Dermis microvascular lymphatic vessel endothelial cell (primary cell): ENCODE measurements at places on chromosomes 13 and 19.

- no peak for DNase-seq
Measured at GRCh38 chr13:113817860-113818691, 45.8 kb downstream of the GAS6 start.

DNA sequence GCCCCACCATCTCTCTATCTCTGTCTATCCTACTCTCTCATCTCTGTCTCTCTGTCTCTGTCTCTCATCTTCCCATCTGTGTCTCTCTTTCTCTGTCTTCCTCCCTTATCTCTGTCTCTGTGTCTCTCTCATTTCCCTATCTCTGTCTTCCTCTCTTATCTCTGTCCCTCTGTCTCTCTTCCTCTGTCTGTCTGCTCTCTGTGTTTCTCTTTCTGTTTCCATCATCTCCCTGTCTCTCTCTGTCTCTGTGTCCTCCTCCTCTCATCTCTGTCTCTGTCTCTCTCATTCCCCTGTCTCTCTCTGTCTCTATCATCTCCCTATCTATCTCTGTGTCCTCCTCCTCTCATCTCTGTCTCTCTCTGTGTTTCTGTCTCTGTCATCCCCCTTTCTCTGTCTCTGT, 1.6 kb upstream of the EBI3 start:
- no peak for DNase-seq

DNA sequence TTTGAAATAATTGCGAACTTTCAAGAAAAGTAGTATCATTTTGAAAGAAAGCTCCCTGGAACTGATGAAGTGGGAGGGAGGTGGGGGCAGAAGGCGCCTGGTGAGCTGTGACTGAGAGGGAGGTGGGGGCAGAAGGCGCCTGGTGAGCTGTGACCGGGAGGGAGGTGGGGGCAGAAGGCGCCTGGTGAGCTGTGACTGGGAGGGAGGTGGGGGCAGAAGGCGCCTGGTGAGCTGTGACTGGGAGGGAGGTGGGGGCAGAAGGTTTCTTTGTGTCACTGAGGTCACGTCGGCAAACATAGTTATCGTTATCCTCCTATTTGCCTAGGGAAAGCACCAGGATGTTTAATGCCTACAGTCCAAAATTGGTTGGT, 24.2 kb downstream of the C2CD4C start:
- no peak for DNase-seq

- DNase-seq: no peak
Measured at GRCh38 chr13:87783366-87783765, 112.2 kb downstream of the SLITRK5 start.

- DNase-seq: peak; percentile 37
Measured at GRCh38 chr13:72959643-72960042, 99.2 kb upstream of the KLF5 start.

GRCh38 chr19:41541990-41542584, 33.9 kb upstream of the CEACAM21 start:
- peak; percentile 42 for DNase-seq

DNA sequence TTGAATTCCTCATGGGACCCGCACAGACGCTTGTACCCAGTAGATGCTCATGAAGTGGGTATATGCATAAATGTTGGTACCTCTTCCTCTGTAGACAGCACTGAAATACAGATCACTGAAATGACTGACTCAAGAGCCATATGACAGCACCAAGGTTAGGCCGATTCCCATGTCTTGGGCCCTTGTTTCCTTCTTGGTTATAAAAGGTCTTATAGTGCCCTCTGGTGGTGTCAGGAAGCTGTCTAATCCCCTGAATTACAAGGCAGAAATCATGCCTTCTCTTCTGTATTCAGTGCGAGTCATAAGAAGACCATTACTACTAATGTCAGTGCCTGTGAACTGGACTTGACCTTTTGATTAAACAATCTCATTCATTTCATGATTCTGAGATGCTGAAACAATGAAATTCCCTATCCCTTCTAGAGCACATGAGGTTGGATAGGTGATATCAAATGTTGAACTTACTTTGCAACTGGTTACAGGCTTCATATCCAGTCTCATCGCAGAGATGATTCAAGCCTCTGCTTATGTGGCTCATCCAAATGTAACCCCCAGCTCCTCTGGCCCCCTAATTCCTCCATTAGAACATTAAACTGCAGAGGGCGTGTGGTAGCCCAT, 59.7 kb downstream of the SPATA13 start:
- DNase-seq: peak; percentile 79

- DNase-seq: no peak
Measured at GRCh38 chr13:110444226-110444653, 117.3 kb downstream of the RAB20 start.

DNA sequence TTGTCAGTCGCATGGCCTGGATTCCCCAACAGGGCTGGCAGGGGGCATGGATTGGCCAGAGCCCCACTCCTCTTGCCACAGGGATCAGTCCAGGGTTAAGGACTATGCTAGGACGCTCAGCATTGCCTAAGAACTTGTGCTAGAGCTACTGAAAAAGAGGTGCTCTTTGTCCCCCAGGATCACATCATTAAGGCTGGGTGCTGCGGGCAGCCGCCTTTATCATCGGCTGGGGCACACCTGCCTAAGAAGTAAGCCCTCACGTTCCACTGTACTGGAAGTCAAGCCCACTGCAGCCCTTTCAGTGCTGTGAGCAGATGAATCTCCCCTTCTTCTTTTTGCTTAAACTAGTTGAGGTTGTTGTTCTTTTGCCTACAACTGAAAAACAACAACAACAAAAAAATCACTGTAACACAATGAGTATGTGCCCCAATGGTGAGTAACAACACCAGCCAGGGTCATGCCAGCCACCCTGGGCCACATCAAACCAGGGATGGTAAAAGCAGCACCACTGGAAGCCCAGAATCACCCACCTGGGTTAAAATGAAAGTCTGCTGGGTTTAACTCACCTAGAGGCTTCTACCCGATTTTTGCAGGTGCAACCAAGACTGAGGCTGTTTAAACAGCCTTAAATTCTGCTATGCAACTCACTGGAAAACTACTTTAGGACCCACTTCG, 20.6 kb downstream of the STK24 start:
- DNase-seq: no peak

DNA sequence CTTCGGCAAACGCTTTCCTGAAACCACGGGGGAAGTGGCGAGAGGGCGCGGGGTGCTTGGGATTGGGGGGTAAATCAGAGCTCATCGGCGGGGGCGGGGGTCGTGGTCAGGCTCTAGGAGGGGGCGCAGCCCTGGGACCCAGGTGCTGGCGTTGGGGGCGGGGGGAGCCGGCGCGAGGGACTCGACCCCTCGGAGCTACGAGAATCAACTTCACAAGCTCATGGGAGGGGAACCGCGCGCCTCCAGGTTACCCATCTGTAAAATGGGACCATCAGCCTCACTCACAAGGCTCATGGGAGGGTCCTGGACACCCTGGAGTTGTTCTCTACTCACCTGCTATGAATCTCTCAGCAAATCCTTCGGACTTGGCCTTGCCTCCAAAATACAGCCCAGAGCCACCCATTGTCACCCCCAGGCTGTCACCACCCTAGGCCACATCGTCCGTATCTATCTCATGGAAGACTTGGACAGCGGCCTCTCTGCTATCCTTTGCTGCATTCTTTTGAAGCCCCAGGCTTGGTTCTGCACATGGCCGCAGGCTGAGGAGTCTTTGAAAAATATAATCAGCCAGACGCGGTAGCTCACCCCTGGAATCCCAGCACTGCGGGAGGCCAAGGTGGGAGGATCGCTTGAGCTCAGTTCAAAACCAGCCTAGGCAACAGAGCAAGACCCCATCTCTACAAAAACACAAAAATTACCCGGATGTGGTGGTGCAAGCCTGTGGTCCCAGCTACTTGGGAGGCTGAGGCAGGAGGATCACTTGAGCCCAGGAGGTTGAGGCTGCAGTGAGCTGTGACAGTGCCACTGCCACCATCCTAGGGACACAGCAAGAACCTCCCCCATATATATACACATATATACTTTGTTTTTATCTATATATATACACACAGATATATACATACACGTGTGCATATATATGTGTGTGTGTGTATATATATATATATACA, 939 bp upstream of the RANBP3 start:
- no peak for DNase-seq

GRCh38 chr19:23772675-23773063, 14.0 kb upstream of the ZNF681 start:
- DNase-seq: no peak

GRCh38 chr13:20525601-20526544, at the start of gene CRYL1:
Gene CRYL1, minus strand, starts transcription at chr13:20525857. Its CDS starts 63 bp downstream, at chr13:20525794.
- DNase-seq: peak; percentile 49

DNA sequence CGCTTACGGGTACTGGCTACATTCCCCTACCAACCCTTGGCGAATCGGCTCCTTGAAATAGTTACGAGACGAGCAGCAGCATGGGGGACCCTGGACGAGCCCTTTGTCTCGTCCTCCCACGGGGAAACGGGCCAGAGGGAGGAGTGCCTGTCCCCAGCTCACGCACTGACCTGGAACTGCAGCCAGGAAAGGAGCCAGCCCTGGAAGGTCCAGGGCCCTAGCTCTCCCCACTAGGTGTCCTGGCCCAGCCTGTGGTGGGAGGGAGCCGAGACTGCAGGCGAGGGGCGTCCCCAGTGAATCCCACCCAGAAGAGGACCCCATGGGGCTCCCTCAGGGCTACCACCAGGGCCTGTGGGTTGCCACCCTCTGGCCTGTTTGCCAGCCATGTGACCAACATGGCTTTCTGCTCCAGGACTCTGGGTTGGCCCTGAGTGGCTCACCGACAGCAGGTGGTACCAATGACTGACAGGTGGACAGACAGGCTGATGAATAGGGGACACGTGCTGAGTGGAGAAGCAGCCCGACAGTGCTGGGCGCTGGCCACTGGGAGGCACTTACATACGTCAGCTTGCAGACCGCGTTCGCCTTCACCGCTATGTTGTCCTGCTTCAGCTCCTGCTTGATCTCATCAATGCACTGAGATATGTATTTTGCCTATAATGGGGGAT, 13.2 kb downstream of the AP3D1 start:
- no peak for DNase-seq

GRCh38 chr13:114279758-114280355, 1.5 kb upstream of the UPF3A start:
- DNase-seq: no peak

- no peak for DNase-seq
Measured at GRCh38 chr19:1105873-1106840, 2.4 kb downstream of the GPX4 start.

DNA sequence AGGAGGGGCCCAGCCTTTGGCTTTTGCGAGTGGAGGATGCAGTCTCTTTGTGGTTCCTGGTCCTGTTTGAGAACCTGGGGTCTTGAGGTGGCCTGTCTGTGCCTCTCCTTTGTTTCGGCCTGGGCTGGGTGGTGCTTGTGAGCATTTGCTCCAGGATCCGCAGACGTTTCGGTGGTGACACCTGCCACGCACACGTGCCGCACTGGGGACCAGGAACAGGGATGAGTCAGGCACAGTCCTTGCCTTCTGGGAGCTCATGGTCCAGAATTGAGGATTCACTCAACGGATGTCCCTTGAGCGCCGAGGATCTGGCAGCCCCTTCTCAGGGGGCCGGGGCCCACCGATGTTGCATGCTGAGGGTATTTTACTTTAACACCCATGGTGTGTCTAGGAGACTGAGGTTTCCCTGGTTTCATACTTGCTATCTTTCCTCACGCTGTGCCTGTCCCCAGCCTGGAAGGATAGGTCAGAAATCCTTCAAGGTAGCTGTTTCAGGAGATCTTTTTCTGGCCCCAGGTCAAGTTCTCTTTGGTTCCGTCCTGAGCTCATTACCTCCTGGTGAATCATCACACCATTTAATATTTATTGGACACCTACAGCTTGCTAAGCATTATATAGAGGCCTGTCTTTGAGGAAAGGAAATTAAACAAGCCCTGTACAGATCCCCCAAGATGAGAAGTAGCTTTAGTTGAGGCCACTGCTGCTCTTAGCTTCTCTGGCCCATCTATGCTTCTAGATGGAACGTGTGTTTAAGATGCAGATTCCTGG, 5.1 kb downstream of the HDGFL2 start:
- DNase-seq: no peak

DNA sequence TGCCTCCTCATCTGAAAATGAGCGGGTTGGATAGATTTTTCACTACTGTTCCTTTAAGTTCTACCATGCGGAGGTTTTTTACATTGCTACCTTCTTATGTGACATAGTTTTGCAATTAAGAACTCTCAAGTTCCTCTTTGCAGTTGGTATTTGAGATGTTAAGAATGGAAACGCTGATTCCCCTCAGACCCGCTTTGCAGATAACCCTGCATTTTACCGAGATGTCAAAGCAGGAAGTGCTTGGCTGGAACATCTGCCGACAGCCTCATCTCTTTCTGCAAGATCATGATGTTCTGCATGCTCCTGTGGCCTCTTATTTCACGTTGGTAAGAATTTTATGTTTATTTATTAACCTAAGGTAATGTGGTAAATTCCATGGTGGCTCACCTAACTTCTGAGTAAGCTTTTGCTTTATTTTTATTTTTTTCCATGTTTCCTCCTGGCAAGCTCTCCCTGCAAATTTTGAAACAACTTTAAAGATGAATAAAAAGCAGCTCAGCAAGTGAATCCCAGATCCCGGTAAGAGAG, 22.5 kb downstream of the PABPC3 start:
- DNase-seq: no peak

DNA sequence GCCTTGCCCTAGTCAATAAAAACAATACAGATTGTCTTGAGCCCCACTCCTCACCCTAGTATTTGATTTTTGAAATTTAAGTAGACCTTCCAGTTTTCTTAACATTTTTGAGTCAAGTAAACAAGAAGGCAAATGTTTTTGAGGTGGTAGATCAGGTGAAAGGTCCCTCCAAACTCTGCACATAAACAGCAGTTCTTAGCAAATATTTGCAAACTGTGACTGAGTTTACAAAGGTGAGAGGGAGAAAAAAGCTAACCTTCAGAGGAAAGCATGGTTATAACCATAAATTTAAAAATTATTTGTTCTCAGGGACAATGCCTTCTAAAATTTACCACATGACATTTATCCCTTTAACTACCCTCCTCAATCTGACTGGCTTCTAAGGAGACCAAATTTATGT, 84.6 kb upstream of the PCDH17 start:
- DNase-seq: no peak

GRCh38 chr19:4454747-4455718, 2.6 kb downstream of the UBXN6 start:
- no peak for DNase-seq

- DNase-seq: no peak
Measured at GRCh38 chr19:46295401-46296201, 1.2 kb upstream of the HIF3A start.

DNA sequence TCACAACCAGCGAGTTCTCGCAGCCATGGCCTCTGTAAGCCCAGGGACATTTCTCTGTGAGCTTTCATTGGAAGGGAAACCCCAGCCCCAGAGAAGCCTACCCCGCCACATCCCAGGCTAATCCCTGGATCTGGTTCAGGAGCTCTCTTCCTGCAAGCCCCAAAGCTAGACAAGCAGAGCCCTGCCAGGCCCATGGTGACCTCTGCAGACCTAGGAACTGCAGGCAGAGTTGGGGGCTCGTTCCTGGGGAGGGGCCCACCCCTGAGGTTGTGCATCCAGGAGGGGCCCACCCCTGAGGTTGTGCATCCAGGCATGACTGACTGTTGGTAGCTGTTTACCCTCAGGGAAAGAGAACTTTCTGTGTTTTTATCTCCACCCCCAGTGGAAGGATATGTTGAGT, 21.7 kb downstream of the KCTD15 start:
- DNase-seq: no peak
